ENCODE measurements at places on chromosomes 16 and 17. TPM values are rescaled to one million over a fixed set of nuclear protein-coding genes. Genes with fewer than 3 reads are reported as not detected.
A peak's percentile ranks its signal among the peaks of the same experiment; 100 is the strongest.

DNA sequence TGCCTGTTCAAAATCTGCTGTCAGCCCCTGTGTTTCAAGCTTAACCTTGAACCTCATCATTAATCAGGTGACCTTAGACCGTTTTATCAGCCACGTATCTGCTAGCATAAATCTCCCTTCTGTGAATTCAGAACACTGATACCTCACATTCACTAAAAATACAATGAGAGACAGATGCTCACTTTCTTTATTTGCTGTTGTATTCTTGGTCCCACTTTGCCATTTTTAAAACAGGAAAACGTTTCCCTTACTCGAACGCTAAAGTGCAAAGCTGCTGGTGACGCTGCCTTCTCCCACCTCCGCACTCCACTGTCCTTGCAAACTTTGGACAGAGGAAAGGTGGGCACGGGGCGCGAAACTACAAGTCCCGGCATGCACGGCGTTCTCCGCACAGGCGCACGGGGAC is 220 bp upstream of the ARHGAP44 start:
- peak overlapping the region; percentile 53 for H3K4me3 ChIP-seq
- peaks cover 7% of the 10 kb centered on the region for H3K4me1 ChIP-seq
- DNase-seq = no peak
- H3K36me3 ChIP-seq = no peaks in the 10 kb centered on the region
- no peak overlapping the region for H3K27ac ChIP-seq
- H3K27me3 ChIP-seq = peaks cover 24% of the 10 kb centered on the region

TEKT1 gene
- not detected for total RNA-seq

WFDC1 gene
- total RNA-seq = 2.6 TPM

GSDMA gene
- total RNA-seq = 0.22 TPM

GRCh38 chr17:33115366-33115765 is 123.7 kb downstream of the SPACA3 start:
- H3K27ac ChIP-seq = no peak overlapping the region
- peak; percentile 70 for DNase-seq
- H3K4me1 ChIP-seq = peaks cover 35% of the 10 kb centered on the region
- H3K36me3 ChIP-seq = no peaks in the 10 kb centered on the region
- H3K4me3 ChIP-seq = no peak overlapping the region

DNA sequence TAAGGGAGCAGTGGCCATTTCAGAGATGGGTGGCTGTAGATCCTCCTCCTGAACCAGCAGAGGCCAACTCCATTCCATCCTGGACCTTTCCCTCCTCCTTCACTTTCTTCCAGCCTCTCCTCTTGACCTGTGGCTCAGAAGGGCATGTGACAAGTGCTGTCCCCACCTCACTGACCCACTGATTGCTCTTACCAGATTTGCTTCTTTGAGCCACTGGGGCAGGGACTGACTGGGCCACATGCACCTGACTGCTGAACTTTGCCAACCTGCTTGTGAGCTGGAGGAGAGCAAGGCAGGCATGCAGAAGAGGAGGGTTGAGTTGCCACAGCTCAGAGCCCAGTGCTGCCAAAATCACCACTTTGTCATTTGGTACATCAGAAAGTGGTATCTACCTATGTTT is 68.3 kb downstream of the MSI2 start:
- H3K4me3 ChIP-seq = no peak overlapping the region
- H3K36me3 ChIP-seq = no peaks in the 10 kb centered on the region
- no peak for DNase-seq
- H3K27me3 ChIP-seq = no peaks in the 10 kb centered on the region
- no peak overlapping the region for H3K27ac ChIP-seq

GRCh38 chr17:16905593-16906191 is 66.2 kb downstream of the TNFRSF13B start:
- H3K4me3 ChIP-seq = no peak overlapping the region
- peaks cover 14% of the 10 kb centered on the region for H3K4me1 ChIP-seq
- DNase-seq = no peak

GRCh38 chr17:68576137-68576536 is 25.0 kb downstream of the FAM20A start:
- H3K4me1 ChIP-seq = peaks cover 37% of the 10 kb centered on the region
- H3K4me3 ChIP-seq = no peak overlapping the region
- no peak overlapping the region for H3K27ac ChIP-seq
- peaks cover 14% of the 10 kb centered on the region for H3K27me3 ChIP-seq

HS3ST6 gene
- not detected for total RNA-seq

DNA sequence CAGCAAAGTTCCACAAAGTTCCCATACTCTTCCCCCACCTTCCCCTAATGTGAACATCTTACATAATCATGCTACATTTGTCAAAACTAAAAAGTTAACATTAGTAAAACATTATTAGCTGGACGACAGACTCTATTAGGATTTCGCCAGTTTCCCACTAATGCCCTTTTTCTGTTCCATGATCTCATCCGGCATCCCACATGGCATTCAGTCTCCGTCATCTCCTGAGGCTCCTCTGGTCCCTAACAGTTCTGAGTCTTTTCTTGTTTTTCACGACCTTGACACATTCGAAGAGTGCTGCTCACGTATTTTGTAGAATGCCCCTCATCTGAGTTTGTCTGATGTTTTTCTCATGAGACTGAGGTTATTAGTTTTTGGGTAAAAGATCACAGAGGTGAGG is 8.8 kb upstream of the MPRIP start:
- no peak overlapping the region for H3K4me3 ChIP-seq
- H3K36me3 ChIP-seq = no peaks in the 10 kb centered on the region
- no peaks in the 10 kb centered on the region for H3K27me3 ChIP-seq
- no peak overlapping the region for H3K27ac ChIP-seq
- DNase-seq = no peak

GRCh38 chr16:84482001-84482891 is 22.2 kb downstream of the MEAK7 start:
- H3K4me3 ChIP-seq = no peak overlapping the region
- H3K27me3 ChIP-seq = no peaks in the 10 kb centered on the region
- DNase-seq = no peak
- peaks cover 14% of the 10 kb centered on the region for H3K4me1 ChIP-seq
- H3K27ac ChIP-seq = no peak overlapping the region
- H3K36me3 ChIP-seq = peaks cover 57% of the 10 kb centered on the region

SPATA20 gene
- total RNA-seq = 27.1 TPM

- peaks cover 29% of the 10 kb centered on the region for H3K36me3 ChIP-seq
- H3K4me3 ChIP-seq = peak within 1 kb of the TSS; percentile 45
- H3K27me3 ChIP-seq = peaks cover 38% of the 10 kb centered on the region
- DNase-seq = peak; percentile 87
- peaks cover 51% of the 10 kb centered on the region for H3K4me1 ChIP-seq
Observed at GRCh38 chr17:4899341-4900230, at the start of gene C17orf107. TSS of gene C17orf107 (plus strand) at chr17:4899536. CDS start at chr17:4899763, 227 bp downstream.

DNA sequence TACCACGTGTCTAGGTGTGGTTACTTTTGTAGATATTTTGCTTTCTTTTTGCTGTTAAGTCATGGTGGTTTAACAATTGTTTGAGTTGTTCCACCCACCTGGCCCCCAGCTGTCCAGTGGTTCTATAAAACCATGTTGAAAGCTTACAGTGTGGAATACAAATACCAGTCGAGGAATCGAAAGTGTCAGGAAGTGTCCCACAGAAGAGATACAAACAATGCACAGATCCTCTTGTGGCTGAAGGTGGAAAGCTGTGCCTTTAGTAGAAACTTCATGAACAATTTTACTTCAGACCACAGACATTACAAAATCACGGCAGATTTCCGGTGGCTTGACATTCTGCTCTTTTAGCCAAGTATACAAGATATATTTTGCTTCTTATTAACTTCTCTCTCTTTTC is 782.4 kb upstream of the SOX9 start:
- no peak overlapping the region for H3K27ac ChIP-seq
- H3K4me1 ChIP-seq = no peaks in the 10 kb centered on the region
- no peaks in the 10 kb centered on the region for H3K27me3 ChIP-seq

GRCh38 chr17:57899822-57900221 is 50.0 kb upstream of the MRPS23 start:
- peak; percentile 55 for DNase-seq
- H3K27me3 ChIP-seq = no peaks in the 10 kb centered on the region
- no peak overlapping the region for H3K4me3 ChIP-seq
- peaks cover 83% of the 10 kb centered on the region for H3K4me1 ChIP-seq

DNA sequence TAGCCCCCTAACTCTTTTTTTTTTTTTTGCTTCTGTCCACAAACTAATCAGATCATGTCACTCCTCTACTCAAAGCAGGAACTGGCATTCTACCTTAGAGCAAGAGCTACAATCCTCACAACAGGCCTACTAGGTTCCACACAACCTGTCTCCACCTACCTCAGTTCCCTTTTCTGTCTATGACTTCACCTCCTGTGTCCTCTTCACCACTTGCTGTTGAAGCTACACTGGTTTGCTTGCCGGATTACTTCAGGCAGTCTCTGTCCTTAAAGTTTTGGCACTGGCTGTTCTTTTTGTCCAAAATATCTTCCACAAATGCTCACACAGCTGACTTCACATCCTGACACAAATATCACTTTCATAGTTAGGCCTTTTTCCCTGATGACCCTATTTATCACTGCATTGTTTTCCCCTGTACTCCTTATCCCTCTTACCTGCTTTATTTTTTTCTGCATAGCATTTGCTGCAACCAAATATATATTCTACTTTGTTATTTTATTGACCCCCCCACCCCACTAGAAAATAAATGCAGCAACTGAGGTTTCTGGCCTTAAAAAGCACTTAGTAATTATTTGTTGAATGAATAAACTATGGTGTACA is 72.0 kb downstream of the KANSL1 start:
- H3K4me3 ChIP-seq = no peak overlapping the region
- H3K27me3 ChIP-seq = no peaks in the 10 kb centered on the region
- H3K36me3 ChIP-seq = no peaks in the 10 kb centered on the region
- H3K27ac ChIP-seq = no peak overlapping the region
- peak; percentile 59 for DNase-seq

AIPL1 gene
- total RNA-seq = not detected

ALOX12B gene
- not detected for total RNA-seq

TPSD1 gene
- not detected for total RNA-seq

- peaks cover 33% of the 10 kb centered on the region for H3K4me1 ChIP-seq
- H3K36me3 ChIP-seq = no peaks in the 10 kb centered on the region
- no peak overlapping the region for H3K27ac ChIP-seq
- DNase-seq = peak; percentile 34
- peaks cover 3% of the 10 kb centered on the region for H3K27me3 ChIP-seq
Observed at GRCh38 chr16:27405546-27406451, 3.8 kb downstream of the IL21R start.

DNA sequence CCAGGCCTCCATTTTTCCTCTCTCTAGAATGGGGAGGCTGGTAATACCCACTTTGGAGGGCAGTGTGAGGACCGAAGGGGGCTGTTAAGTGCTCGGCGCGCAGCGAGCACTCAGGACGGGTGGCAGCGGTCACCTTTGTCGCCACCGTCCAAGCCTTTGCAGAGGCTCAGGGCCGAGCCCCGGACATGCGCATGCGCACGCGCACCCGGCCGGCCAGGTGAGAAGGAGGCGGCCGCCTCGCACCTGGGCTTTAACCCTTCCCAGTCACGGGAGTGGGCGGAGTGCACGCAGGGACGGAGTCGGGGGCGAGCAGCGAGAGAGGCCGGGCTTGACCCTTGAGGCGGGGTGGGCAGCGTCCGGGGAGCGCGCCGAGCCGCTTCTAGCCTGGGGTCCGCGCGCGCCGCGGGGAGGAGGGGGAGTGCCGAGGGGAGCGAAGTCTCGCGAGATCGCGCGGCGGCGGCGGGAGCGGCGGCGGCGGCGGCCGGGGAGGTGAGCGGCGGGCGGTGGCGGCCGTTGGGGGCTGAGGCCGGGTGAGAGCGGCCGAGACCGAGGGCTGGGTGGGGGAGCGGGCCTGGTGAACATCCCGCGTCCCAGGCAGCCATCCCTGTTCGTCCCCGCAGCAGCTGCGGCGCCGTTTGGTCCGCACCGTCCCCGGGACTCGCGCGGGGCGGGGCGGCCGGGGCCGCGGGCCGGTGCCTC is at the start of gene MRTFB:
Gene MRTFB, plus strand, starts transcription at position 443 of the 699 bp plus-strand sequence. CDS start 69,288 bp downstream, outside the sequence.
- H3K4me1 ChIP-seq = peaks cover 7% of the 10 kb centered on the region
- H3K4me3 ChIP-seq = peak within 1 kb of the TSS; percentile 89
- H3K27me3 ChIP-seq = no peaks in the 10 kb centered on the region
- peak within 1 kb of the TSS; percentile 20 for H3K27ac ChIP-seq
- H3K36me3 ChIP-seq = no peaks in the 10 kb centered on the region

DNA sequence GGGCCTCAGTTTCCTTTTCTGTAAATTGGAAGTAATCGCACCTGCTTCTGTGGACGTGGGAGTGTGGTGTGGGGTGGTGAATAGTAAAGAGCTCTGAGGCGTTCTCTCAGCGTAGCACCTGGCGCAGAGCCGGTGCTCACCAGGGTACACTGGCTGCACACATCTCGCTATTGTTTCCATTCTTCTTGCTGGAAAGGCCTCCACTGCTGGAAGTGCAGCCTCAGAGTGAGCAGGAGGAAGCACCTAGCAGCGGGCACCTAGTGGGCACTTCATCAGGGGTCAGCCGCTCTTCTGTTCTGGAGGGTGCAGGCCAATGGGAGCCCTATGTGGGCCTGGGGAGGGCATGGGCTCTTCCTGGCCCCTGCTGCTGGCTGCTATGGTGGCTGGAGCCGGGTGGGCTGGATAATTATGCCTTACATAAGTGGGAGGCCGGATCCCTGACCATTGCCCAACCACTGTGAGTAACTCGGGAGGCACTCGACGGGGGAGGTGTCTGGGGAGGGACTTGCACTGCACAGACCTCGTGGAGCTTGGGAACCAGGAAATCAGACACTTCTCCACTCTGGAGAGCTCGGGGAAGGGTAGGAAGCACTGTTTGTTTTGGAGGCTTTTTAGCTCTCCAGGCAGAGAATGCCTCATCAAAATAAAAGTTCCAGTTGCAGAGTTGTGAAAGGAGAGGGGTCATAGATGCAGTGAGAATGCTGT is 1.7 kb downstream of the MAP2K3 start:
- peak overlapping the region; percentile 79 for H3K4me3 ChIP-seq
- H3K27ac ChIP-seq = peak overlapping the region; percentile 94
- H3K36me3 ChIP-seq = peaks cover 6% of the 10 kb centered on the region
- H3K27me3 ChIP-seq = peaks cover 2% of the 10 kb centered on the region
- H3K4me1 ChIP-seq = peaks cover 69% of the 10 kb centered on the region

DNA sequence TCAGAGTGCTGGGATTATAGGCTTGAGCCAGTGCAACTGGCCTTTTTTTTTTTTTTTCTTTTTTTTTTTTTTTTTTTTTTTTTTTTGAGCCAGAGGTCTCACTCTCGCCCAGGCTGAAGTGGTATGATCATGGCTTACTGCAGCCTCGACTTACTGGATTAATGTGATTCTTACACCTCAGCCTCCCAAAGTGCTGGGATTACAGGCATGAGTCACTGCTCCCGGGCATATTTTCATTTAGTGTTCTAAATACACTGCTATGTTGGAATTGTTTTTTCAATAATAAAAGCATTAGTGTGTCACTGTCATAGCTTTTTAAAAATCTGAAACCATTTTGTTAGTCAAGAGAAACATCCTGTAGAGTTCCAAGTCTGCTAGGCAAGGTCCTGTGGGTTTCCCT is 40.3 kb downstream of the NDE1 start:
- H3K36me3 ChIP-seq = peaks cover 63% of the 10 kb centered on the region
- H3K4me1 ChIP-seq = no peaks in the 10 kb centered on the region
- H3K27me3 ChIP-seq = no peaks in the 10 kb centered on the region
- H3K4me3 ChIP-seq = no peak overlapping the region
